Activated T-cell treated with anti-CD3 and anti-CD28 coated beads, Interleukin-2, amount 50 U/mL, for 24 hours (primary cell): ENCODE measurements at places on chromosomes 3 and 15.

DNA sequence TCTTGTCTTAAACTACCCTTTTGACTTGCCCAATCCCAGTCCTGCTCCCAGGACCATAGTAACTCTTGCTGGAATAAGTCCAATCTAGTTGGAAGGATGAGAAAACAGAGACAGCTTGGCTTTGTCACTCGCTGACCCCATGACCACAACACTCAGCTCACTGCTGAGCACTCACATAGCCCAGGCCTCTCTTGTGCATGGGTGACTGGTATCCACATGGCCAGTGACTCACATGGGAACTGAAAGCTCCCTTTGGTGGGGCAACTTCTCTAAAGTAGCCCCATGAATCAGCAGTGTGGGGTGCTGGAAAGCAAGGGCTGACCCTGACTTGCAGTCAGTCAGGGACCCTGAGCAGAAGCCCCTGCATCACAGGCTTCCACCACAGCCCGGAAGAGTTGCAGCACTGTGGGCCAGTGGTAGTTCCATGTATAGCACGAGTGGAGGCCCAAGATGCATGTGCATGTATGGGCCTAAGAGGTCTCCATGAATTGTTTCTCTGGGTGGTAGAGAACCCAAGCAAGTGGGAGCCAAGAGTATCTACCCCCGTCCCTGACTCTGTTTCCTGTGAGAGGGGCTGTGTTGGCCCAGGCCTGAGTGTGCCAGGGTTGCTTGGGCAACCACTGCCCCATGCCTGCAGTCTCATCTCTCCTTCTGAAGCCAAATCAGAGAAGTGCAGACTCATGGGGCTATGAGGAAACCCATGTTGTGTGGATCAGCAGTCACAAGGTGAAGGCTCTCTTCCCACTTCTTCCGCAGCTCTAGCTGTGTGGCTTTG, 62.1 kb upstream of the XCR1 start:
- no peak for DNase-seq

- DNase-seq, result no peak
Observed at GRCh38 chr3:41338276-41338675, 139.0 kb downstream of the CTNNB1 start.

GRCh38 chr3:111579495-111579894, 15.7 kb downstream of the ZBED2 start:
- DNase-seq, result no peak

GRCh38 chr3:117441851-117442250, 732.3 kb downstream of the TUSC7 start:
- DNase-seq, result no peak

- DNase-seq, result no peak
Observed at GRCh38 chr3:61719278-61719977, 158.1 kb downstream of the PTPRG start.

- DNase-seq, result no peak
Observed at GRCh38 chr3:187736418-187736871, 8.8 kb downstream of the BCL6 start.

DNA sequence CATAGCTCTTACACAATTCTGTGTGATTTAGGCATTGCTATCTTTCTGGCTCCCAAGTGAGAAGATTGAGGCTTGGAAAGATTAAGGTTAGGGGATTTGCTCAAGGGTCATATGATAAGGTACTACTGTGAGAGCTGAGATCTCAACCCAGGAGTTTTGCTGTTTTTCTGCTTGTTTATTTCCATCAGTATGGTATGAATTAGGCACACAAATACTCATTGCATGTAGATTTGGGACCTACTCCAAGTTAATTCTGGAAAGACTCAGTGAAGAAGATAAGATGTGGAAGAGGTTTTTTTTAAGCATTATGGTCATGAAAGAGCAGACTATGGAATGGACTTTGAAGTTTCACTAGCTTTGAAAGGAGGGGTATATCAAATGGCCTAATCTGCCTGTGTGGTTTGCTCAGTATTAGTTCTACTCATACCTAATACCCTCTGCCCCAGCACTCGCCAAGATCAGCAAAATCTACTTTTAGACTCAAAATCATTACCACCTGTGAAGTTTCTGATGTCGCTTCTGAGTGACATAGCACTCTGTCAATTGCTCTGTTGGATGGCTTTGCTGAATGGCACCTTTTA, 12.5 kb downstream of the MBNL1 start:
- DNase-seq, result no peak

DNA sequence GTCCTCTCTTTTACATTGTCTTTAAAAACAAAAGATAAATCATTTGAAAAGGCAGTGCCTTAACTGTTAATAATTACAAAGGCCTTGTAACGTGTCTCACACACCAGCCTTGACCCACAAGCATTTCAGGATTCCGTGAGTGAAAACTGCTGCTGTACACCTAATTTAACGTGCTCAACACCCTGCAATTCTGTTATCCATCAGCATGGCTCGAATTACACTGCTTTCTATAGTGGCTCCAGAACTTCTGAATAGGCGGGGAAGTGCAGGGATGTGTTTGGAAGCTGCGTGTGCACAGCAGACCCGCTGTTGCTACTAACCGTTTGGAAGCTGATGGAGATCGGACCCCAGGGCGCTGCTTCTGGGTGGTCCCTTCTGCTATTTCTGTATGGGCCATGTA, 9.9 kb upstream of the ETFA start:
- DNase-seq, result no peak
